ENCODE measurements at places on chromosomes 1 and 21.
A peak's percentile ranks its signal among the peaks of the same experiment; 100 is the strongest.

DNA sequence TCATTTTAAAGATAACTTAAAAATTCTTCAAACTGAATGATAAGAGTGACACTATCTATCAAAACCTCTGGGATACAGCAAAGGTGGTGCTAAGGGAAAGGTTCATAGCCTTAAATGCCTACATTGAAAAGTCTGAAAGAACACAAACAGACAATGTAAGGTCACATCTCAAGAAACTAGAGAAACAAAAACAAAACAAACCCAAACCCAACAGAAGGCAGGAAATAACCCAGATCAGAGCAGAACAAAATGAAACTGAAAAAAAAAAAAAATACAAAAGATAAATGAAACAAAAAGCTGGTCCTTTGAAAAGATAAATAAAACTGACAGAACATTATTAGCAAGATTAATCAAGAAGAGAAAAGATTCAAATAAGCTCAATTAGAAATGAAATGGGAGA, 6.8 kb downstream of the ODF2L start:
- DNase-seq: no peak

- DNase-seq: no peak
These were observed 13.6 kb downstream of the RIPK4 start for GRCh38 chr21:41753006-41753898.

DNA sequence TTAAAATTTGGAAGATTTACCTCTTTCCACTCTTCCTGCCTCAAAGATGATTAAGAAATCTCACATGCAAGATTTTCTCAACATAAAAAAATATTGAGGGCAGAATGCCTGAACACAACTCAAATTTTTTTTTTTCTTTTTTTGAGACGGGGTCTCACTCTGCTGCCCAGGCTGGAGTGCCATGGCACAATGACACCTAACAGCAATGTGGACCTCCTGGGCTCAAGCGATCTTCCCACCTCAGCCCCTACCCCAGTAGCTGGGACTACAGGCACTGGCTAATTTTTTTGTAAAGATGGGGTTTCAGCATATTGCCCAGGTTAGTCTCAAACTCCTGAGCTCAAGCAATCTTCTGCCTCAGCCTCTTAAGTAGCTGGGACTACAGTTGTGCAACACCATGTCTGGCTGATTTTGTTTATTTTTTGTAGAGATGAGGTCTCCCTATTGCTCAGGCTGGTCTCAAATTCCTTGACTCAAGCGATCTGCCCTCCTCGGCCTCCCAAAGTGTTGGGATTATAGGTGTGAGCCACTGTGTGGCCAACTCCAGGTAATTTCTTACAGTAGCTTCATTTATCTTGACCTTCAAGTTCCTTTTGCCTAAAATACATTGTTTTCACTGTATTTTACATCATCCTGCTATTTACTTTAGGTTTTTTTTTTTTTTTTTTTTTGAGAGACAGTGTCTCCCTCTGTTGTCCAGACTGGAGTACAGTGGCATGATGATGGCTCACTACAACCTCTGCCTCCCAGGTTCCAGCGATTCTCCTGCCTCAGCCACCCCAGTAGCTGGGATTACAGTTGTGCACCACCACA, 10.4 kb downstream of the NUCKS1 start:
- DNase-seq: no peak

GRCh38 chr1:113981962-113982931, 3.0 kb downstream of the OLFML3 start:
- peak; percentile 82 for DNase-seq

- DNase-seq: no peak
These were observed 12.5 kb downstream of the NID1 start for GRCh38 chr1:236052232-236052993.

DNA sequence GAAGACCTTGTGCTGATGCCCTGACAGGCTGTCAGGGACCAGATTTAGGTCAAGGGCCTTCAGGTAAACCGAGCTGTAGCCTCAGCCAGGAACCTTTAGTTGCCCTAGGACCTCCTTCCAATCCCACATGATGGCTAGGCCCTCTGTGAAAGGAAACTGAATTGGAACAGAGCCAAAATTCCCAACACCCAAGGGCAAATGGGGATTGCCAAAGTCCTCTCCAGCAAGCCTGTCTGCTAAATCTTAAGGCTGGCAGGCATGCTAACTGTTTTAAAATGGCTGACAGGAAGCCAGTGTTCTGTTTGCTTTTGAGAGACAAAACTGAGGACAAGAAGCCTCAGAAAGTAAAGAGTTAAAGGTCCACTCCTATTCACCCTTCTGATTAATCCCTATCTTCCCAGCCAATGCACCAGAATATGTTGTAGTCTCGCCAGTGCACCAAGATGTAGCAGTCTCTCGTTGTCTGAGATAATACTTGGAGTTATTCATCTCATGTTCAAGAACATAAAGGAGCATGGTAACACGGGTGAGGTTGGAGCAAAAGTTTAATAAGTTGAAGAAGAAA, 35.1 kb downstream of the MSTO1 start:
- DNase-seq: no peak

- no peak for DNase-seq
These were observed 16.9 kb upstream of the ECE1 start for GRCh38 chr1:21307210-21307609.

DNA sequence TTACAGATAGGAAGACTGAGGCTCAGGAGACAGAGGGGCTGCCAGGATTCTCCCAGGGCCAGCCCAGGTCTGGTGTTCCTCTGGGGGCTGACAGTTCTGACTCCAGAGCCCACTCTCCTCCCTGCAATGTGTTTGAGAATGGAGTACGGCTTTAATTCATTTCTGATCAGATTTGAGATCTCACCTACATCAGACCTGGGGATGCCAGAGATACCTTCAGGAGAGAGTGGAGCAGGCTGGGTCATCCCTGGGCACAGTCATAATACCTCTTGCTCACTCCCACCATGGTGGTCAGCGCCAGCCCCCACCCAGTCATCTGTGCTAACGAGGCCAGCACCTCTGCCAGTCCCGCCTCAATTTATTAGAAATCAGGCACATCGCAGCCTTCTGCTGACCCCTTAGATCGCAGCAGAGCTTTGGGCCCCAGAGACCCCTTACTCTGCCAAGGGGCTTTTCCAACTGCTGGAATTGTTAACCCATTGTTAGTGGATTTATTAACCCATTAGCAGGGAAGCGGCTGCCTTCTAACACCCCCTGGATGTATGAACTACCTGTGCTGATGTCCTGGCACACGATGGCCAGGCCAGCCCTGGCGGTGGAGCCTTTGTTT, 352.1 kb downstream of the MATN1 start:
- DNase-seq: no peak

- DNase-seq: no peak
These were observed 275.6 kb downstream of the FOXD2 start for GRCh38 chr1:47713333-47713953.

DNA sequence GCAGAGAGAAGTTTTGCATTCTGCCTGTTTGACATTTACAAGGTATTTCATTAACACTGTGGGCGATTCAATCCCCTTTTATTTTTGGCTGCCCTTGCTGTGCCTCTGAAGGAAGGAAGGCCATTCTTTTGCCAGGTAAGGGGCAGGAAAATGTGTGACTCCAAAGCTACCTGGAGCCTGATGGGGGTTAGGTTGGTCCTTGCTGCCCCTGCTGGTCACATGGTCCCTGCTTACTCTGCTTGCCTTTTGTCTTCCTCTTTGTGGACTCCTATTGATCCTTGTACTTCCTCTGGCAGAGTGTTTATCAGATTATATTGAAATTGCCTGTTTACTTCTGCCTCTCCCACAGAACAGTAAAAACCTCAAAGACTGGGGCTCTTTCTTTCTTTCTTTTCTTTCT, 65.7 kb downstream of the ST6GALNAC3 start:
- DNase-seq: no peak

DNA sequence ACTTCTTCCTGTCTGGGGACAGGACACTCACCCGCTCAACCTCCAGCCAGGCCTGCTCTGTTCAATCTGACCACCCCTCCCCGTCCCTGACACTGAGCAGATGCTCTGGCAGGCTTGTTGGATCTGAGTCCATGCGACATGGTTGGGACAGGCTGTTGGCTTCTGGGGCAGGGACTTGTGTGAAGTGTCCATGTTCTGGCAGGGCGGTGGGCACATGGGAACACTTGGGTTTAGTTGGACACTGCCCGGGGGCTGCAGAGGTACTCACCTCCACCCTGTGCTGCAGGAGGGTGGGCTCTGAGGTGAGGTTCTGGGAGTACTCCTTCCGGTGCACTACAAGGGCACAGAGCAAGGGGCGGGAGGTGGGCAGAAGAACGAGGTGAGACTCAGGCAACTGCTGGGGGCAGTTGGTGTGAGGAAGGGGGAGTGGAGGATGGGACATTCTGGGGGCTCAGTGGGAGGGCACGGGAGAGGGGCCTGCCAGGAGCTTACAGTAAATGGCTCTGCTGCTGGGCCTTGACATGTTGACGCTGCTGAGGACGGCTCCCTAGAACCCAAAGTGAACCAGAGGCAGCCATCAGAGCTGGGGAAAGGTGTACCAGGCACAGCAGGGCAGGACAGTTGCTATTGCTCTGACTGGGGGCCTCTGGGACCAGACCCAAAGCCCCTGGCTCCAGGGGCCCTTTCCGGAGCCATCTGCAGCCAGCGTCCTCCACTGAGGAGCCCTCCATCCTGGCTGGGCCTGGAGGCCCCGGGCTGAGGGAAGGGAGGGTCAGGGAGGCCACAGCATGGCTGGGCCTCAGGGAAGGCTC, 2.3 kb downstream of the EPS8L3 start:
- DNase-seq: peak; percentile 41

DNA sequence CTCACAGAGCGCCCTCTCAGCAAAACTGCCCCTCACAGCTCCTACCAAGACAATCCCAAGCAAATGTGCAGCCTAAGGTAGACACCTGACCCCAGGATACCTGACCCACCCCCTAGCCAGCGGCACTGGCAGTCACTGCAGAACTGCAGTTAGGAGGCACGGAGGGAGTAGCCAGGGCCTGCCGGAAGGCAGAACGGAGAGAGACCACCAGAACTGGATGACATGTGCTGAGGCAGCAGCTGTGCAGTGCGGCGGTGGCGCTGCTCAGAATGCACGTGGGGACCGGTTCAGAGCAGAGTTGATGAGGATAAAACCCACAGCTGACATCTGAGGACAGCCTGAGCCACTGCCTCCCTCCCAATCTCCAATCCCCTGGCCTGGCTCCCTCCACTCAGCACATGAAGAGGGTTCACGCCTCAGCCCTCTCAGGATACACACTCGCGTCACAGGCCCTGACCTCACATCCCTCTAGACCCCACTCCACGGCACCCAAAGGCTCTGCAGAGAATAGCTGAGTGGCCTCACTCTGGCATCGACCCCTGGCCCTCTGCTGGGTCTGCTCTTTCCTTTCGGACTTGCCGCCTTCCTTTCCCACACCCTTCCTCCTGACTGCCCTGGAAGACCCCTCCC, 29.6 kb downstream of the UBE2G2 start:
- DNase-seq: no peak
